ENCODE measurements at places on chromosomes 6 and 20. TPM values are rescaled to one million over a fixed set of nuclear protein-coding genes. Genes with fewer than 3 reads are reported as not detected.

The CENPW gene
- 35.0 TPM for polyA plus RNA-seq

The PM20D2 gene
- polyA plus RNA-seq: 14.7 TPM

The ADAM33 gene
- polyA plus RNA-seq: 0.22 TPM

The HSPA12B gene
- 1.1 TPM for polyA plus RNA-seq

GRCh38 chr6:96468681-96469224, 52.9 kb upstream of the UFL1 start:
- no peak for DNase-seq

DNA sequence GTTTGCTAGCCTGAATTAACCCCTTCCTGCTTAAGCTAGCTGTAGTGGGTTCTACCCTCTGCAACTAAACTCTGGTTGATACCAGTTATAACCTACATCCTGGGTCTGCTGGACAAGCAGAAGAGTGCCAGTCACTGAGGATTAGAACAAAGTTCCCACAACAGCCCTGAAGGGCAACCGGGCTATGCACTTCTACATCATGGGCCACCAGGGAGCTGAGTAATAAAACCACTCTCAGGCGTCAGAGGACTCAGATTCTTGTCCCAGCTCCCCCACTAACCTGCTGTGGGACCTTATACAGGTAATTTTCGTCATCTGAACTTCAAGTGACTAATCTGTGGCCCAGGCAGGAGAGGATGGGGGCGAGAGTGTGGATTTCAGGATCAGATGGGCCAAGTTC, 56.8 kb downstream of the EYA2 start:
- DNase-seq: no peak

DNA sequence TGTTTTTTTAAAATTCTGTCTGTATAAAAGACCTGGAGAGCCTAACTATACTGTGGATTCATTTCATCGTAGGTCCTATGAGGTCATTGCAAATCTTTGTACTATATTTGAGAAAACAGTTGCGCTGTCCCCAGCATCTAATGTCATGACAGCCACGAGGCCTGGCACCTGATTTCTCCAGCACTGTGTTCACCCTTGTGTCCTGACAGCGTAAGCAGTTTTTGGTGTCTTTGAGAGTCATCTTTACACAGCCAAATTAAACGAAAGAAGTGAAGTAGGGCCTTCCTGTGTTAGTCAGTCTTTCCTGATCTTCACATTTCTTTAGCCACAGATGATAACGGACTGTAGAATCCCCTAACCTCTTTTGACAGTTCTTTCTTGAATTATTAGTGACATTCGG, 70.6 kb upstream of the PHACTR2 start:
- no peak for DNase-seq

GRCh38 chr20:60535211-60535610, 577.0 kb downstream of the CDH26 start:
- DNase-seq: no peak

GRCh38 chr6:106146852-106147351, 60.8 kb downstream of the PRDM1 start:
- DNase-seq: no peak

DNA sequence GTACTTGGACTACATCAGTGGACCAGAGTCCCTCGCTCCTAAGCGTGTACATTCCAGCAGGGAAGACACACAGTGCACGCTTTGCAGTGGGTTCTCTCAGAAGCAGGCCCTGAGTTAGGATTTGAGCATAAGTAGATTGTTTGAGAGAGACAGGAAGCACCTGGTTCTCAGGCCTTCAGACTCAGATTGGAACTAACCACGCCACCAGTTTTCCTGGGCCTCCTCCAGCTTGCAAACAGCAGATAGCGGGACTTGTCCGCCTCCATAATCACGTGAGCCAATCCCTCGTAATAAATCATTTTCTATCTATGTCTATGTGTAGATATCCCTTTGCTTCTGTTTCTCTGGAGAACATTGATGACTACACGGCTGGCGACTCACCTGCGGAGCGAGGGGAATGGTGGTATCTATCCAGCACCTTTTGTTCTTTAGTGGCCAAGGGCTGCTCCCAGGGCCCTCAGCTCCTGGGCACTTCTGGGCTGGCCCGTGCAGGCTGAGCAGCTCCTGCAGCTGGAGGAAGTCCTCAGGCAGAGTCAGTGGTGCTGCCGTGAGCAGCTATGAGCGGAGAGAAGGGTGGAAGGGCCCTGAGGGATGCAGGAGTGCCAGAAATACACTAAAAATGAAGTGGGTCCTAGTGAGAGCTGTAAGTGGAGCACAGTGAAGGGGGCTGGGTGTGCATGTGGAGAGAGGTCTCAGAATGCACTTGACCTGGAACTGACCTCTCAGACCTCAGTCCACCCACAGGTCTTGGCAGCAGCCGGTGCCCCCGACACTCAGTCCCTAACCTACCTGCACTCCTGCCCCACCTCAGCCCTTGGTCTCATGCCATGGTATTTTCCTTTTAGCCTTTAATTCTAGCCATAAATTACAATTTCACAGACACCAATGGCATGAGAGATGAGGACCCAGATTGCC, 76.9 kb downstream of the STK35 start:
- no peak for DNase-seq

- DNase-seq: no peak
Measured at GRCh38 chr20:8640461-8640860, 428.4 kb upstream of the PLCB4 start.

GRCh38 chr20:49199729-49200293, 11.7 kb upstream of the STAU1 start:
- DNase-seq: no peak

DNA sequence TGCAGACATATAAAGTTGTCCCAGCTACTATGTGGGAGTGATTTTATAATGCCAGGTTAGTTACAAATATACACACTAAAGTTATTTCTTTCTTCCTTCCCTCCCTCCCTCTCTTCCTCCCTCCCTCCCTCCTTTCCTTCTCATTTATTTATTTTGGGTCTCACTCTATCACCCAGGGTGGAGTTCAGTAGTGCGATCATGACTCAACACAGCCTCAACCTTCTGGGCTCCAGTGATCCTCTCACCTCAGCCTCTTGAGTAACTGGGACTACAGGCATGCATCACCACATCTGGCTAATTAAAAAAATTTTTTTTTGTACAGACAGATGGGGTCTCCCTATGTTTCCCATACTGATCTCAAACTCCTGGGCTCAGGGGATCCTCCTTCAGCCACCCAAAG, 59.2 kb downstream of the PHF20 start:
- no peak for DNase-seq

- DNase-seq: no peak
Measured at GRCh38 chr6:36463676-36464075, 20.9 kb downstream of the KCTD20 start.
